Motor neuron (in vitro differentiated cells): ENCODE measurements at places on chromosomes 16 and 17.

DNA sequence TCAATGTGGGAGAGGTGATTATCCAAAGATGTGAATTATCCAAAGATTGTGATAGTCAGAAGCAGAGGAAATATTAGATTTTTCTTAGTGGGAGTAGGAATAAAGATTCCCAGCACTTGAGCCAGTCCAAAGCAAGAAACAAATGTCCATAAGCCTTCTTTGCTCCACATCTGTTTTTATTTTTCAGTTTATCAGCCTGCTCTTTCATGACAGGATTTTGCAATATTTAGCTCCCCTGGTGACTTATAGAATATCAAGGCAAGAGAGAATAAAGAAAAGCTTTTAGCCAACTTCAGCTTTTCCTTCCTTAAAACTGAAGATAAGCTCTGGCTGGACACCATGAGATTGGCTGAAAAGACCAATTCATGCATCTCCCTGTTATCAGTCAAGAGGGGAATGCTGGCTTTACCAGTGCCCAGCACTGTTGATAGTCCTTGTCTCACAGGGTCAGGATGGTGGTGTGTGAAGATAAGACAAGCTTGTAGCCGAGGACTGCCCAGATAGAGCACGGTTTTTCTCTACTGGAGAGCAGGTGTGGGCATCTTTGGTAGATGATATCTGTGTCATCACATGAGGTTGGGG, 706.5 kb downstream of the KCNJ2 start:
- ATAC-seq, result no peak

- no peak for ATAC-seq
Measured at GRCh38 chr17:1171953-1172352, 7.8 kb downstream of the ABR start.

DNA sequence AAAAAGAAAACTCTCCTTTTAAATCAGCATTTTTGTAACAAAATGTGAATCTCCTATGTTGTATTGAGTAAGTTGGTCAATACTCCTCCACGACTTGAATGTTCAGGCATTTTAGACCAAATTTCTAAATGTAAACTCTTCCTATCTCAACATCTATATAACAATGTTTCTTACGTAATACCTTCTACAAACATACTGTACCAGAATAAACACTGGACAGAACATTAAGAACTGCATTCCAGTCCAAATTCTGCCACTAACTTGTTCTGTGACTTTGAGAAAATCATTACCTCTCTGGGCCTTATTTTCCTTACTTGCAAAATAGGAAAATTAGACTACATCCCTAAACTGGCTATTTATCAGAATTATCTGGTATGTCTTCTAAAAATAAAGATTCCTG, 40.1 kb downstream of the AKAP10 start:
- no peak for ATAC-seq

DNA sequence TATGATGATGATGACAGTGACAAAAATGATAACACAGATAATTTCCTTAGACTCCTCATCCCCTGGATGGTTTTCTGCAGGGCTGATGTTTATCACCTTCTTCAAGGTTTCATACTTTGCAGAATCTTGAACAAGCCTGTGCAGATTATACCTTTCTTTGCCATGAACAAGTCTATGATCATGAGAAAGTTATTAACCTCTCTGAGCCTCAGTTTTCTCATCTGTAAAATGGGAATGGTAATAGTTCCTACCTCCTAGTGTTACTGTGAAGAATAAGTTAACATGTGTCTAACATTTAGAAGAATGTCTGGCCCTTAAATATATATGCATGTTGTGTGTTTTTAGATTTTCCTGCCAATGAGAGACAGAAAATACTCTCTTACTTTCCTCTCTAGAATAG, 321.8 kb downstream of the SNX29 start:
- ATAC-seq, result no peak
